Cerebellar cortex (tissue), 1 donor: ENCODE measurements at places on chromosomes 3 and 15.

DNA sequence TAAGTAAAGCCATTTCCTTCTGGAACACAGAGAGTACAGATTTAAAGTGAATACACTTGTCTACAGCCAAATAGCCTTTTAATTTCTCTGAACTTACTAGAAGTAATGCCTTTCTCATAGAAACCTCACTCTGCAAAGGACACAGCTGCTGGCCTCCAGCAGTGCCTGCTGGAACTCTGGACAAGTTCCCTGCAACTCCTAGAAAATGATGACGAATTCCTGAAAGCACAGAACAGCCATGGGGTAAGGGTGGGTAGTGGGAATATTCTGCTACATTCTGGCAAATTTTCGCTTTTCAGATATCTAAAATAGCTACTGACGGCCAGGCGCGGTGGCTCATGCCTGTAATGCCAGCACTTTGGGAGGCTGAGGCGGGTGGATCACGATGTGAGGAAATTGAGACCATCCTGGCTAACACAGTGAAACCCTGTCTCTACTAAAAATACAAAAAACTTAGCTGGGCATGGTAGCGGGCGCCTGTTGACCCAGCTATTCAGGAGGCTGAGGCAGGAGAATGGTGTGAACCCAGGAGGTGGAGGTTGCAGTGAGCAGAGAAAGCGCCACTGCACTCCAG, 34.4 kb downstream of the RYK start:
- no peak for DNase-seq

- no peak for DNase-seq
Observed at GRCh38 chr3:143266511-143266910, 146.9 kb downstream of the CHST2 start.

- peak; percentile 7 for DNase-seq
Observed at GRCh38 chr3:69385723-69386555, at the start of gene FRMD4B. FRMD4B (minus strand) TSS chr3:69386088; CDS start chr3:69385989, 99 bp downstream.

DNA sequence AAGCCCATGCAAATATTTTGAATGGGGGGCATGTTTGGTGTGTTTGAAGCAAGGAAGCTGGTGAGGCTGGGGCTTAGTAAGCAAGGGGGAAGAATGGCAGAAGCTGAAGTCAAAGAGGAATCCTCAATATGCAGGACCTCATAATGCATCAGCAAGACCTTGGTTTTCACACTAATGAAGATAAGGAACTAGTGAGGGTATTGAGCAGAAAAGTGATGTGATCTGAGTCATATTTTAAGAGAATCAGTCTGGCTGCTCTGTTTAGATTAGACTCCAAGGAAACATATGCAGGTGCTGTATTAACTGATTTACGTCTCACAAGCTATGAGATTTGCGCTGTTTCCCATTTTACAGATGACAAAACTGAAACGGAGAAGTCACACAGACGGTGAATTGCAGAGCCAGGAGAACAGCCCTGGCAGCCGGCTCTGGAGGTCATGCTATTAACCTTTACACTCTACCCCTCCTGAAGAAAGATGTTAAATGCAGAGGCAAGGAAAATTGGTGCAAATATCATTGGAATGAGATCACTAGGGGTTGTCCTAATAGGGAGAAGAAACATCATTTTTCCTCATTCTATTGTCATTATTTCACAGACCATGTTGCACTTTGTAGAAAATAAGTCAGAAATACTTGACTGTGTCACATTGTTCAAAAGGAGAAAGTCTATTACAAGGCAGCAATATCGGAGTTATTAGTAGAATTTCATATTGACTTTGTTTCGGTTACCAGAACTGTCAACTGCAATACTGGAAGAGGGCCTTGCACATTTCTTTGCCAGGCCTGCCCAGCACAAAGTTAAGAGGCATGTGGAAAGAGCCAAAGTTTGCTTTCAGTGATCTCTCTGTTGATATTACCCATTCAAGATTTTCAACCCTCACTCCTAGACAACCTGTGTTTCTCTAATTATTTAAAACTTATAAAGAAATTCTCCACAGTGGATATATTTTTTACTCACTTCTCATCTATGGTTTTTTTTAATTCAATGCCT, 64.9 kb downstream of the COL8A1 start:
- DNase-seq, result no peak

GRCh38 chr3:51967384-51968169, at the start of gene PCBP4:
PCBP4 (minus strand) TSS chr3:51967454; CDS start chr3:51961240, 6,214 bp downstream.
- no peak for DNase-seq

GRCh38 chr15:94247789-94248638, 16.7 kb downstream of the MCTP2 start:
- no peak for DNase-seq

DNA sequence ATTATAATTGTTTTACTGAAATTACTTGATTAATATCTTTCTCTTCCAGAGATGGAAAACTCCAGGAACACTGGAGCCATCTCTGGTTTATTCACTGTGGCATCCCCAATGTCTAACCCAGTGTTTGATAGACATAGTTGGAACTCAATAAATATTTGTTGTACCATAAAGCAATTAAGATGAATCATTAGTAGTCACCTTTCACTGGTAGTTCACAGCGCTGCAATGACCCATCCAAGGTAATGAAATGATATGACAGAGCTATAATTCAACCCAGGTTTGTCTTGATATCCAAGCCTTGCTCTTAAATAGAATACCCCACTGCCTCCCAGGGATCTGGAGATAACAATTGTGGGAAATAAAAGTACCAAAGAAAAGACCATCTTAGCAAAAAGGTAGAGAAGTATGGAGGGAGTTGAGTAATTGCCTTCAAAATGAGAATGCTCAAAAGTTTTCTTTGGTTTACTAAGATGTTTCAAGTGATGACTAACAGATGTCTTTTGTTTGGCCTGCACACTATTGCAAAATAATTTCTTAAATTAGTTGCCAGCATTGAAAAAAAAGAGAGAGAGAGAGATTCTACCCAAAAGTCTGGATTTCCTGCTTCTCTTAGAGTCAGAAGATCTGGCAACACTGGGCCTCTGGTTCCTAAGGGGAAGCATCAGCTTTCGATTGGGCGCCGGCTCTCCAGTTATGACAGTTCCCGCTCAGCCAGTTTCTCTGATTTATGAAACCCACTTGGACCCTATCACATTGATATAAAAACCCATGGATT, 348.5 kb downstream of the ERC2 start:
- DNase-seq, result no peak

DNA sequence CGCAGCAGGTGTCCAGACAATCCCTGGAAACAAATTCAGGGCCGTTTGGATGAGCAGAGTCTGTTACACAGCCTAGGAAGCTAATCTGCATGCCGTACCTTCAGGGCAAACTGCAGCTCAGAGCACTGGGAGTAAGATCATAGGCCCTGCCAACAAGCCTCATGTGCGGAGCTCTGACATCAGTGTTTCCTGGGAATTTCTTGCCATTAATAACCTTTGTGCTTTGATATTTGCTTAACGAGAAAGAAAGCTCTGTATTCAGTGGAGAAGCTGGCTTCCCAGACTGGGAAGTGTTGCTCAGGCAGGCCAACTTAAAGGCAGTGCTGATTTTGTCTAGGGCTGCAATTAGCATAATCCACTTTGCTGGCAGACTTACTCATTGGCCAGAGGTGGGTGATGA, 116.1 kb upstream of the KLHL25 start:
- peak; percentile 48 for DNase-seq

- peak; percentile 58 for DNase-seq
Observed at GRCh38 chr3:195895861-195896360, 12.4 kb downstream of the TNK2 start.

GRCh38 chr3:156750874-156751245, 75.3 kb upstream of the LEKR1 start:
- no peak for DNase-seq

DNA sequence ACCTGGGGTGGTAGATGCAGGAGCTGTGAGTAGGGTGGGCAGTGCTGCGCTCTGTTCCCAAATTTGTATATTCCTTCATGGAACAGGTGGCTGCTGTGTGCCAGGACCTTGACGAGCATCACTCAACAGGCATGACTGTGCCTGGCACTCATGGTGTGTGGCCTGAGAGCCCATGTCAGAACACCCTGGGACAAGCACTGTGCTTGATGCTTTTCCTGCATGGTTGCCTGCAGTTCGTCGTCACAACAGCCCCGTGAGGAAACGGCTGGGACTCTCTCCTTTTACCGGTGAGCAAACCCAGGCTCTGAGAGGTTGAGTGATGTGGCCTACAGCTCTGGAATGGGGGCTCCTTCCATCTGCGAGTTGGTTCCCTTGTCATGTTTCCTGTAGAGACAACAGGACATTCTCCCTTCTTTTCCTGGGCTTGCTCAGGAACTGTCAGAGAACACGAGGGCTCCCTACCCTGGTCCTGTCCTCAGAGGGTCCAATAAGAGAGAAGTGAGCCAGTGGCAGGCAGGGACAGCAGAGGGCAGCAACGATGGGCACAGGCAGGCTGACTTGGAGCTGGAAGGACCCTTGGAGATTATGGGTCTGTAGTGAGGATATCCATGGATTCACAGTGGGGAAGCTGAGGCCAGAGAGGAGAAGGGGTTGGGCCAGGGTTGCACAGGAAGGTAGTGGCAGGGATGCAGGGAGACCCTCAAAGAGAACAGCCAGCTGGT, 37.4 kb downstream of the PRKCD start:
- no peak for DNase-seq

- DNase-seq, result no peak
Observed at GRCh38 chr3:151275091-151275490, 3.3 kb downstream of the P2RY14 start.

DNA sequence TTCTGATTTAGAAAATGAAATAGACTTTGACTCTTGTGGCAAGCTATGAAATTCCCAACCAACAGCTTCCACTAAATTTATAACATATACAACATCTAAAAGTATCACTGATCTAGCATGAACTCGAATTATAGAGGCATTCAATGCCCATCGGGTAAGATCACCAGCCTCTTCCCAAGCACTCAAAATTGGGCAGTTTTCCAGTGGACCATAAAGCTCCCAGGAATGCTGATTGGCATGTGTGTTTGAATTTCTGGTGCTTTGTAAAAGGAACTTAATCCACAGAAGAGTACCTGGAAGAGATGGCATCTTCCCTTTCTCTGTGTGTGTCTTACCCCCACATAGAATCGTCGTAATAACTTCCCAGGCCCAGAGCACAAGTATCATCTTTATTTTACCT, 10.0 kb downstream of the LRTM1 start:
- no peak for DNase-seq

- DNase-seq, result peak; percentile 26
Observed at GRCh38 chr3:156148946-156149381, 28.6 kb downstream of the KCNAB1 start.

DNA sequence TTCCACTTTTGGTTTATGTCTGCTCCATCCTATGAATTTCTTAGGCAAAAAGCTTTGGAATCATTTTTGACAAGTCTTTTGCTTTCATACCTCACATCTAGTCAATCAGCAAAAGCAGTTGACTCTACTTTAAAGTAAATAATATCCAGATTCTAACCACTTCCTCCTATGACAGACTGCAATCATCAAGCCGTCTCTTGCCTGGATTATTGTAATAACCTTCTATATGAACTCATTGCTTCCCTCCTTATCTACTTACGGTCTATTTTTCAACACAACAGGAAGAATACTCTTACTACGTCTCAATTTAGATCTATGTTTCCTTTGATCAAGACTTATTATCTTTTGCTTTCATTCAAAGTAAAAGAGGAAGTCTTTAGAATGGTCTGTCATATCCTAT, 20.7 kb downstream of the CLDN1 start:
- DNase-seq, result no peak

- DNase-seq, result no peak
Observed at GRCh38 chr15:71201477-71201876, 86.2 kb downstream of the THSD4 start.

- DNase-seq, result peak; percentile 74
Observed at GRCh38 chr15:75195122-75195765, 6.4 kb upstream of the C15orf39 start.

- no peak for DNase-seq
Observed at GRCh38 chr15:50710585-50710984, 24.0 kb upstream of the TRPM7 start.

- DNase-seq, result no peak
Observed at GRCh38 chr3:82103241-82103640, 341.8 kb upstream of the GBE1 start.

DNA sequence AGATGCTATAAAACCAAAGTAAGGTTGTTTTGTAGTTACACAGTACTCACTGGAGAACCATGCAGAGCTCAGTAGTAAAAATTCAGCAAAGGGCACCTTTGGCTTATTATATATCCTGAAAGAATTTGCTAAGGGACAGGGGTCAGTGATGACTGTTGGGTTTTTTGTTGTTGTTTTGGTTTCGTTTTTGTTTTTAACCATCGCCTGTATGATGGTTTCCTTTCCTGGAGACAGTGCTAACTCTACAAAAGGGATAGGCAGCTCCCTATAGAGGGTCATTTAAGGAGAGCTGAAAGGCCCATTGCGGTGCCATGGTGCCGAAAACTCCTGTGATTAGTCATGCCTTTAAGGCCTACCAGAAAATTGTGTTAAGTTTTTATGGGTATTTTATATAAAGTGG, 118.2 kb upstream of the GOLIM4 start:
- no peak for DNase-seq

GRCh38 chr3:66485291-66485968, 15.4 kb downstream of the LRIG1 start:
- peak; percentile 85 for DNase-seq

DNA sequence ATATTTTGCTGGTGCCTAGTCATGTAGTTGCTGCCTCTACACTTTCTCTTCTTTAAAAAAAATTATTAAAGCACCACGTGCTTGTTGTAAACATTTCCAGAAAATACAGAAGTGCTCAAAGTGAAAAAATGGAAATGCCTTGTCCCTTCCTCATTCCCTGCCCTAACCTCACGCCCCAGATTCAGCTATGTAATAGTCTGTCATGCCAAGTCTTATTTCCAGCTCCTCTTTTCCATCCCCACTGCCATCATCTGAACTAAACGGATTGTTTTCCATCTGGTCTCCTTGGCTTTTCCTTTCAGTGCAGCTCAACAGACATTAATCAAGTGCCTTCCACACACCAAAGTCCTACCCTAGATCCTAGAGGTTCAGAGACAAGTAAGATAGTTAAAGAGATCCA, 15.5 kb downstream of the ZNF774 start:
- DNase-seq, result peak; percentile 56

DNA sequence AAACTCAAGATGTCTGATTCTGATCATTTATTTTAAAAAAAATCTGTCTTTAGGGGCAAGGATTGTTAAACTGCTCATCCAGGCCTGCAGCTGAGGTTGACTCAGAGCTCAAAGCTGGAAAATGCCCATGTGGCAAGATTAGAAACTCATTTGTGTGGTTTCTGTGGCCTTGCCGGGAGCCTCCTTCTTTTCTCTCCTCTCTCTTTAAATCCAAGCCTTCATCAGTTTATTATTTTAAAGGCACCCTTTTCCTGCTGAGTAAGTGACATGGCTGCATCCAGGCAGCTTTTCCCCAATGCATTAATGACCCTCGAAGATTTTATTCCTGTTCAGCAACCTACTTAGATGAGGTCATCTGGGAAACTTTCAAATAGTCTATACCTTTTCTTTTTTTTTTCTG, 221.3 kb upstream of the CDIN1 start:
- no peak for DNase-seq

- no peak for DNase-seq
Observed at GRCh38 chr3:185647880-185648210, 61.8 kb downstream of the SENP2 start.
